Upper lobe of right lung (tissue), 1 donor: ENCODE measurements at places on chromosomes 1 and 21. TPM values are rescaled to one million over a fixed set of nuclear protein-coding genes. Genes with fewer than 3 reads are reported as not detected.

DNA sequence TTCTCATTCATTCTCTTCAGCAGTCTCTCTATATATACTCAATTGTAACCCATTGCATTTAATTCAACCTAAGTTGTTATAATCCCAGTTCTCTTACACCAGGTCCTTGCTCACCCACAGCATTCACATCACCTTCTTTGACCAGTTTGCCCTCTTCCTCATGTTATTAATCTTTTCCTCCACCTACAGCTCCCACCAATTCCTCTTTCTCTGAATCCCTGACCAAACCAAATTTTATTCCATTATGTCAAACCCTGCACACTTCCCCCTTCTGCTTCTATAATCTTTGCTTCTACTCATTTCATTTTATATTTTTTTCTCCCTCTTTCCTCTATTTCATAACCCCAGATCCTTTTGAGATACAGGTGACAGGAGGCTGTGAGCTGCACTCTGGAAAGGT is 1.4 kb downstream of the CD1A start:
- H3K4me3 ChIP-seq: no peak overlapping the region
- H3K27ac ChIP-seq: no peak overlapping the region
- H3K36me3 ChIP-seq: no peaks in the 10 kb centered on the region
- DNase-seq: no peak
- peaks cover 4% of the 10 kb centered on the region for H3K27me3 ChIP-seq
- H3K4me1 ChIP-seq: no peaks in the 10 kb centered on the region

GRCh38 chr1:50681931-50682330 is 258.7 kb upstream of the DMRTA2 start:
- H3K36me3 ChIP-seq: no peaks in the 10 kb centered on the region
- H3K27ac ChIP-seq: no peak overlapping the region
- no peak for DNase-seq
- no peaks in the 10 kb centered on the region for H3K27me3 ChIP-seq
- H3K4me1 ChIP-seq: no peaks in the 10 kb centered on the region

DNA sequence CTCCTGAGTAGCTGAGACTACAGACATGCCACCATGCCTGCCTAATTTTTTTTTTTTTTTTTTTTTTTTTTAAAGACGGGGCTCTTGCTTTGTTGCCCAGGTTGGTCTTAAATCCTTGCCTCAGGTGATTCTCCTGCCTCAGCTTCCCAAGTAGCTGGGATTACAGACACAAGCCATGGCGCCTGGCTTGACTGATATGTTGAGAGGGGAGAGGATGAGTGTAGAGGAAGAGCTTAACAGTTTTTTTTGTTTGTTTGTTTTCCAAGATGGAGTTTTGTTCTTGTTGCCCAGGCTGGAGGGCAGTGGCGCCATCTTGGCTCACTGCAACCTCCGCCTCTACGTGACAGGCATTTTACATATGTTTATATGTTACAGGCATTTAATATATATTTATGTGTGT is 2.5 kb downstream of the SRP9 start:
- peaks cover 48% of the 10 kb centered on the region for H3K4me1 ChIP-seq
- no peak overlapping the region for H3K27ac ChIP-seq
- DNase-seq: no peak
- no peaks in the 10 kb centered on the region for H3K27me3 ChIP-seq
- H3K36me3 ChIP-seq: peaks cover 26% of the 10 kb centered on the region

- H3K27ac ChIP-seq: no peak overlapping the region
- no peaks in the 10 kb centered on the region for H3K36me3 ChIP-seq
- H3K27me3 ChIP-seq: no peaks in the 10 kb centered on the region
- peak; percentile 8 for DNase-seq
- no peaks in the 10 kb centered on the region for H3K4me1 ChIP-seq
- no peak overlapping the region for H3K4me3 ChIP-seq
Observed at GRCh38 chr1:35567947-35568558, 5.1 kb upstream of the TFAP2E start.

DNA sequence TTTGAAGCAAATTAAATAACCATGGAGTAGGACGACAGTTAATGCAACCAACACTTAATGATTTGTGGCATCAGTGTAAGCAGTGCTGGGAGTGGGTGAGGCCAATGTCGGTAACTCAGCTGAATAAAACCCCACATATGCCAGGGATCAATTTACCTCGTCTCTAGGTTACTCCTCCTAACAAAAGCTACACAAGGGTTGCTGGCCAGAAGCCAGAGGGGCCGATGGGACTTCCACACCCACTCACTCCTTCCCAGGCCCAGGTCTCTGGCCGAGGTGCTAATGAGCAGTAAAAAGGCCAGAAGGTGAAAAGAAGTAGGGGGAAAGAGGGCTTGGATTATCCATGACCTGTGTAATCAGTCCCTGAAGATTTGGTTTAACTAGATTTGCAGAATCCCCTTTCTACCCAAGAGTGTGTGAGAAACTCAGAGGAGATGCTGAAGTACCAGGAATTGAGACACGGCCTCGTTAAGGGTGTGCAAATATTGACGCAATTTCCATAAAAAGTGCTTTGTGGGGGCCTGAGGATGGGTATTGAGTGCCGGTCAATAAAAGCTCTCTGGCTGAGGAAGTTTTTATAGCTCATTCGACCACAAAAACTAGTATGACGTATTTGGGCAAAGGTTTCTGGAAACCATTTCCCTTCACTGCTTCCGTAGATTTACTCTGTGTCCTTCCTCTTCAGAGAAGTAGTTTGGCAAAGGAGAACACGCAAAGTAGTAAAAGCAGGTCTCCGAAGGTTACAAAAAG is 145.5 kb downstream of the TBX15 start:
- peak; percentile 65 for DNase-seq
- no peaks in the 10 kb centered on the region for H3K4me1 ChIP-seq

GRCh38 chr1:57711326-57711725 is 287.5 kb upstream of the DAB1 start:
- H3K4me3 ChIP-seq: no peak overlapping the region
- no peak for DNase-seq

DNA sequence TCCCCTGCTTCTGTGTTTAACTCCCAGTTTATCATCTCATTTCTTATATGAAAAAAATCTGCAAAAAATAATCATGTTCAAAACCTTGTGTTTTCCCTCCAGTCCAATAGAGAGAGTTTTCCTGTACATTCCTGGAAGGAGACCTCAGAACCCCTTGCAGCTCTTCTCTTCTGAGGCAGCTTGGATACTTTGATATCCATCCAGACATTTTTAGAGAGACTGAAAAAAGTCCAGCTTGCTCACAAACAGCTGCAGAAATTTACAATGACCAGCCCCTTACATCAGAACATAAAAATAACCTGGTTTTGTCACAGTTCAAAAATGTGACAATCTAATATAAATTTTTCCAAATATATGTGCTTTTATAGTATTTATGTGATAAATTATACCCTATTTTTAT is 73.3 kb upstream of the C1orf115 start:
- no peak overlapping the region for H3K4me3 ChIP-seq
- H3K27ac ChIP-seq: no peak overlapping the region
- DNase-seq: no peak
- H3K4me1 ChIP-seq: no peaks in the 10 kb centered on the region
- H3K27me3 ChIP-seq: no peaks in the 10 kb centered on the region
- no peaks in the 10 kb centered on the region for H3K36me3 ChIP-seq

Gene CSTB
- total RNA-seq: 148 TPM

Gene OBSCN
- 39.4 TPM for total RNA-seq

Gene CLDN19
- not detected for total RNA-seq

Gene TENT5C
- total RNA-seq: 13.7 TPM

Gene TMEM51
- total RNA-seq: 14.7 TPM
